ENCODE measurements at places on chromosomes 11 and 22. TPM values are rescaled to one million over a fixed set of nuclear protein-coding genes. Genes with fewer than 3 reads are reported as not detected.

GRCh38 chr11:3632070-3632660 lies 9.6 kb downstream of the ART5 start:
- no peak overlapping the region for H3K27ac ChIP-seq
- no peak overlapping the region for H3K4me3 ChIP-seq
- DNase-seq: peak; percentile 20
- no peaks in the 10 kb centered on the region for H3K36me3 ChIP-seq

DNA sequence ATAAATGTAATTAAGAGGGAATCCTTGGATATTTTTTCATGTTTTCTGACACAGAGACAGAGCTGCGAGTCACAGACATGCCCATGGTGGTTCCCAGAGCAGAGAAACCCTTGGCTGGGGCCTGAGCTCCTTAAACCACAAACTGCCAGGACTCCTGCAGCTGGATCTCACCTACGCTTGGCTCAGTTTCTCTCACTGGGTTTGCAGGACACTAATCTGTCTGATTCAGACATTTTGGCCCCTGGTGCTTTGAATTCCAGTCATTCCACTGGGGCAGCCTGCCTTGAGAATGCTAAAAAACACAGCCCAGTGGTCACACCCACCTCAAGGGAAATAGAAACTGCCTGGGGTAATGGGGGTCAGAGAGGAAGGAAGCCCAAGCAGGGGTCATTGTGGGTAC lies 122.6 kb downstream of the CCDC81 start:
- H3K4me1 ChIP-seq: peaks cover 16% of the 10 kb centered on the region
- H3K36me3 ChIP-seq: peaks cover 6% of the 10 kb centered on the region
- DNase-seq: no peak

- H3K27me3 ChIP-seq: no peaks in the 10 kb centered on the region
- no peak overlapping the region for H3K27ac ChIP-seq
- H3K4me3 ChIP-seq: no peak overlapping the region
- no peaks in the 10 kb centered on the region for H3K36me3 ChIP-seq
- no peaks in the 10 kb centered on the region for H3K4me1 ChIP-seq
Observed at GRCh38 chr11:118051611-118052461, 25.0 kb upstream of the TMPRSS4 start.

DNA sequence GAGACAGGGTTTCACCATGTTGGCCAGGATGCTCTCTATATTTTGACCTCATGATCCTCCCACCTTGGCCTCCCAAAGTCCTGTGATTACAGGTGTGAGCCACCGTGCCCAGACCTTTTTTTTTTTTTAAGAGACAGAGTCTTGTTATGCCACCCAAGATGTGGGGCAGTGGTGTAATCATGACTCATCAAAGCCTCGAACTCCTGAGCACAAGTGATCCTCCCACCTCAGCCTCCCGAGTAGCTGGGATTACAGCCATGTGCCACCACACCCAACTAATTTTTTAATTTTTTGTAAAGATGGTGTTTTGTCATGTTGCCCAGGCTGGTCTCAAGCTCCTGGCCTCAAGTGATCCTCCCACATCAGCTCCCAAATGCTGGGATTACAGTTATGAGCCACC lies 37.9 kb downstream of the IZUMO1R start:
- H3K27ac ChIP-seq: no peak overlapping the region
- no peaks in the 10 kb centered on the region for H3K4me1 ChIP-seq
- no peaks in the 10 kb centered on the region for H3K27me3 ChIP-seq
- no peak overlapping the region for H3K4me3 ChIP-seq

DNA sequence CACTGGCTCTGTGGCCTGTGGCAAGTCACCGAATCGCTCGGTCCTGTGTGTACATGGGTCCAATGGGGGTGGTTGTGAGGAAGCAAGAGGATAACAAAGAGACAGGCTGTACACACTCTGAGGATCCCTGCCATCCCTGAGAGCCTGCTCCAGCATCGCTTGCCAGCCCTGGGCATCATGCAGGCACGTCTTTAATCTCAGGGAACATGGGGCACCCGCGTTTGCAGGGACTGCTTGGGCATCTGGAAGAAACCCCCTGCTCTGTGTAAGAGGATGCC lies 1.3 kb upstream of the C1QTNF5 start:
- peaks cover 67% of the 10 kb centered on the region for H3K27me3 ChIP-seq
- H3K27ac ChIP-seq: no peak overlapping the region
- H3K4me3 ChIP-seq: no peak overlapping the region
- peaks cover 4% of the 10 kb centered on the region for H3K36me3 ChIP-seq
- peaks cover 5% of the 10 kb centered on the region for H3K4me1 ChIP-seq

Gene NEFH
- 1.3 TPM for total RNA-seq

DNA sequence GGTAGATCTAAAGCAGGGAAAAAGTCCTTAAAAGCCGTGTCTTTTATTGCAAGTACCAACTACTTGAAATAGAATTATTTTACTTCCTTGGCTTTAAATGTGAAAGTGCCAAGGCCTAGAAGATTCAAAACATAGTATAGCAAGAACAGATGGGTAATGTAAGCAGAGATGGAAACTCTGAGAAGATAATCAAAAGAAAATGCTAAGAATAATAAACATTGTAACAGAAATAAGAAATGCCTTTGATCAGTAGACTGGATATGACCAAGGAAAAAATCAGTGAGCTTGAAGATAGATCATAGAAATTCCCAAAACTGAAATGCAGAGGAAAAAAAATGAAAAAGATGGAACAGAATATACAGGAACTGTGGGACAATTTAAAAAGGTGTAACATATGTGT lies 113.1 kb downstream of the BLID start:
- no peaks in the 10 kb centered on the region for H3K27me3 ChIP-seq
- no peaks in the 10 kb centered on the region for H3K36me3 ChIP-seq
- H3K27ac ChIP-seq: no peak overlapping the region
- DNase-seq: no peak

Gene GSTT2B
- total RNA-seq: 3.7 TPM

GRCh38 chr11:44775985-44776446 lies 49.3 kb downstream of the TSPAN18 start:
- no peaks in the 10 kb centered on the region for H3K36me3 ChIP-seq
- H3K4me3 ChIP-seq: no peak overlapping the region
- no peaks in the 10 kb centered on the region for H3K27me3 ChIP-seq
- H3K4me1 ChIP-seq: peaks cover 14% of the 10 kb centered on the region

Gene OR51I1
- not detected for total RNA-seq

- peak overlapping the region; percentile 80 for H3K27ac ChIP-seq
- H3K36me3 ChIP-seq: no peaks in the 10 kb centered on the region
- no peaks in the 10 kb centered on the region for H3K27me3 ChIP-seq
- peaks cover 23% of the 10 kb centered on the region for H3K4me1 ChIP-seq
- DNase-seq: no peak
Observed at GRCh38 chr11:95338430-95338991, 107.5 kb upstream of the SESN3 start.

GRCh38 chr11:31786996-31787685 lies 24.0 kb downstream of the PAX6 start:
- no peaks in the 10 kb centered on the region for H3K4me1 ChIP-seq
- no peak overlapping the region for H3K4me3 ChIP-seq
- peak overlapping the region; percentile 81 for H3K27ac ChIP-seq
- H3K36me3 ChIP-seq: peaks cover 42% of the 10 kb centered on the region
